Iris pigment epithelial cell (primary cell): ENCODE measurements at places on chromosomes 1 and 21.
A peak's percentile ranks its signal among the peaks of the same experiment; 100 is the strongest.

DNA sequence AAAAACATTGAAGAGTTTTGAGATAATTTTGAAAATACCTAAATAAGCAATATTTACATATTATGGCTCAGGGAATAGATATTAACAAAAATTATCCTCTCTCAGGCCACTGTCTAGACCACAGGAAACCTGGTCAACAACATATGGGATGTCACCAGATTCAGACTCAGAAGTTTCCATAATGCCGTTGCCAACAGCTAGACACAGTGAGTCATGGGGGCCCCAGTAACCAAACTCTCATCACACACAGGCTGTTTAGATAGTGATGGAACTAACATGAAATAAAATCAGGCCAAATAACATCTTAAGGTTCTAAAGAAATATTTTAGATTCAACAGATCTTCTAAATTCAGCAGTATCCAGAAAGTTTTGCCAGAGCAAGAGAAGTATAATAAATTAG lies 681.7 kb upstream of the ADAMTS5 start:
- peak; percentile 94 for DNase-seq

- DNase-seq = peak; percentile 14
These were observed 144.4 kb downstream of the CDC7 start for GRCh38 chr1:91645031-91645430.

DNA sequence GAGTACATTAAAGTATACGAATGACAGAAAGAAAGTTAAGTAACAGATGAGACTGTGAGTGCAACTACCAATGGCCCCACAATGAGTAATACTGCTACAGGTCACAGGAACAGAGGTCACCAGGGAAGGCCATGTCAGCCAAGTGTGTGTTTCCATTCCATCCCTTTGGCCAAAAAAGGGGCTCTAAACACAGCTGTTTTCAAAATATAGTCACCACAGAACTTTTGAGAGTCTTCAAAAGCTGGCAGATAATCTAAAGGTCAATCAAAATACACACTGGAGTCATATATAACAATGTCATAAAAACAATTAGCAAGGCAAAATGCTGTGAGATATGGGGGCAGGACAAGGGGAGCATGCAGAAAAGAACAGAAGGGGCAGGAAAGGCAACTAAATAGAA lies 10.2 kb downstream of the USP24 start:
- DNase-seq = no peak

- peak; percentile 24 for DNase-seq
These were observed 3.5 kb upstream of the LGR6 start for GRCh38 chr1:202189918-202190715.

DNA sequence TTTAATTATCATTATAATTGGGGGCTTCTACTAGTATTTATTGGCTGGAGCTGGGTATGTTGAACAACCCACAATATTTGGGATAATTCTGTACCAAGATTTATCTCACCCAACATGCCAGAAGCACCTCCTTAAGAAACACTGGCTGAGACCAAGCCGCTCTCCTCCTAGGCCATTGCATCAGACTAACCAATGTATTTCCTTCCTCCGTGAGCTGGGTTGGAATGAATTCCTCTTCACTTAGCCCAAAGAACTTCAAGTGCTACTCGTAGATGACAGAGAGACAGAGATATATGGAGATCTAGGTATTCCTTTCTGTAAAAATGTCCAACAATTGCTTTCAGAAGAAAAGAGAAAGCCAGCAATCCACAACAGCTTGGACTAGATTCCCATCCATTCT lies 87.2 kb upstream of the ETS2 start:
- no peak for DNase-seq

- peak; percentile 33 for DNase-seq
These were observed 1.9 kb downstream of the FTCD start for GRCh38 chr21:46153247-46154154.

DNA sequence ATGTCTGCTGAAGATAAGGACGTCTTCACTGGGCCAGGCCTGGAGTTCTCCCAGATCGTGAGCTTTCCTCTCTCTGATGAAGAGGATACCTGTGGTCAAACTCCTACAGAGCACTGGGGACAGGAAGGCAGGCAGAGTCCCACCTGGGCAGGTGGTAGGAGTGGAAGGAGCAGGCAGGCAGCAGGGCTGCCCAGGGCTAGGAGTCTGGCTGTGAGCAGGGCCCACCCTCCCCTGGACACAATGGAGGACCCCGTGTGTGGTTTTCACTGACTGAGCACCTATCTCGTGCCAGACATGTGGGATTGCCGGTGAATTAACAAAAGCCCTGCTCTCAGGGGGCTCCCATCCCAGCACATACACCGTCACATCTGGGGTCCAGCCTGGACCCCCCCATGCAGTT lies 4.9 kb upstream of the SAMD11 start:
- no peak for DNase-seq

DNA sequence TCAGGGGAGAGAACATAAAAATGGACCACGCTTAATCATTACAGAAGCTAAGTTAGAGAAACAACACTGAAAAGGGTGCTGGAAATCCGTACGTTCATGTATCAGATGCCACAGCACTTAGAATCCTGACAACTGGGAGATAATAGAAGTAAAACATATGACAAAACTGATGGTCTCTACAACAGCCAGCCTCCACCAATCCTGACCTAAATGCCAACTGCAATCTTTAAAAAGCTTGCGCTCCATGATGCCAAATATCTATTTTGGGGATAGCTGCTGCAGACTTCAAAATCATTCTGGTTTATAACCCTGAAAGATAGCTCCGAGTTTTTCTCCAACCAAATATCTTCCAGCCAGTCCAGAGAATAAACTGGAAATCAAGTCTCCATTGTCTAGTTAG lies 178.3 kb downstream of the RERE start:
- DNase-seq = no peak

- no peak for DNase-seq
These were observed 215.1 kb downstream of the S1PR1 start for GRCh38 chr1:101451888-101452287.

- DNase-seq = no peak
These were observed 35.6 kb upstream of the PCBP3 start for GRCh38 chr21:45607909-45608295.

GRCh38 chr1:56414728-56415224 lies 164.6 kb downstream of the PLPP3 start:
- no peak for DNase-seq

DNA sequence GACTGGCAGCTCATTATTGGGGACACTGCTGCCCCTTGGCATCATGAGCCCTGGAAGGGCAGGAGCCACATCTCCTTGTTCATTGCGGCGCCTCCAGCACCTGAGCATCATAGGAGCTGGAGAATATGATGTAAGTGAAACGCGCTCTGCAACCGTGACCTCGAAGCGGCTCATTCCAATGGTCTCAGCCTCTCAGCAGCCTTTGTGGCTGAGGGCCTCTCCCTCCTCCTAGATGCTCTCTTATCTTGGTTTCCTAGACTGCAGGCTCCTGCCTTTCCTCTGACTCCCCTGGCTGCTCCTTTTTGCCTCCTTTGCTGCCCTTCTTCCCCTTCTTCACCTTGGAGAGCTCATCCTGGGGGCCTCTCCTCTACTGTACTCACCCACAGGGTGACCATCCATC lies 83.6 kb upstream of the CASZ1 start:
- no peak for DNase-seq

DNA sequence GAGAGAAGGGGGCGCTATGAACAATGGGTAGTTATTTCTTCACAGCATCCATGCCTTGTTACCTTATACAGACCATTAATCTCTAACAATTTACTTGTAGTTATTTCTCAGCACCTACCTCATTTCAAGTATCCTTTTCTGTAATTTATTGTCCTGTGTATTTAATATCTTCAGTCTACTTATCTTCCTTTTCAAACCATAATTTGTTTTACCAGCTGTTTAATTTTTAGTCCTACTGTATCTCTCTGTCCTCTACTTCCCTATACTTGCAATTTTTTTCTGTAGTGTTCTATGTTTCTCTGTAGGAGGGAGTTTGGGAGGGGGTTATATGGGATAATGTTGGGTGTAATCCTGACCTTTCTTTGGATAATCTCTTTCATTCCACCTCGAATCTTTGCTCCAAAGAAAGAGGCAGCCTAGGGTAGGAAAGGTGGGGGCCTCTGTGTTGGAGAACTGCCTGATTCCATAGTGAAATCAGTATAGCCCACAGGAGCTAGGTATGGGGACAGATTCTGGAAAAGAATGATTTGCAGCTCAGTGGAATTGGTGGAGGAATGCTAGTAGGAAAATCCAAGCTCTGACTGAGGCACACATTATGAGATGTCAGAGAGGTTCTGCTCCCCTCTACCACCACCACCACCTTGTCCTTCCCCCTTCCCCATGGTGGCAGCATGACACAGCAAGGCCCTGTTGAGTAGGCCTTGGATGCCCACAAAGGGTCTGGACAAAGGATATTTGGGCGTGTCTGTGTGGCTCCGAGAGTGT lies 642 bp downstream of the MLLT11 start:
- DNase-seq = no peak

GRCh38 chr1:197955486-197956394 lies 38.6 kb downstream of the LHX9 start:
- peak; percentile 49 for DNase-seq

DNA sequence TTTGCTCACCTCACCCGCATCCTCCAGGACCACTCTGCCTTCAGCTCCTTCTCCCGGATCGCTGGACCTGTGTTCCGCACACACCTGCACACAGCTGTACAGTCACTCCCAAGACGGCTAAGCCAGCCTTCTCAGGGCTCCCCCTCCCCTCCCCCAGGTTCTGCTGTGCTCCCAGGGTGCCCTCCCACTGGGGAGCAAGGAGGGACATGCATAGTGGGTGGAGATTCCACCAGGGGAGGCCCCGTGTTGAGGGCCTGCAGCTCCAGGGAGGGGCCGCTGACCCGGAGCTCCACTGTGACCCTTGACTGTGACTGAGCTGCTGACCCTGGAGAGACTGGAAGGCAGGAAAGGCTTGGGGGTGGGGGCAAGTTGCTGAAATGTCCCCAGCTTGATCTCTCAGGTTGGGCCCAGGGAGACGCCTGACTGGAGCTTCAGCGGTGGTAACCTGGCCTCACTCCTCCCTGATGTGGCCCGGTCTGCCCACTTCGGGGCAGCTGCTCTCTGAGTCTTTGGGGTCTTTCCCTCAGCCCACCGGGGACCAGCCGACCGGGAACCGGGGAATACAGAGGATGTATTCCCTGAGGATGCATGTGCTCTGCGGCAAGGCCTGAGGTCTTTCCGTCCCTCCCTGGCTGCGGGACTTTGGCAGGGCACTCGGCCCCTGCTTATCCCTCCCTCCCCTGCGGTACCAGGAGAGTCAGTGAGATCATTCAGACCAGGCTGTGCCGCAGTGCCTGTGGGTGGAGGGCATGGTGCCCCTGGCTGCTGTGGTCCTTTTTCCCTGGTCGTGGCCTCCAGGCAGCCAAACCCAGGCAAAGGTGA lies 28.6 kb upstream of the PLCH2 start:
- no peak for DNase-seq

- peak; percentile 50 for DNase-seq
These were observed 24.9 kb upstream of the C1QA start for GRCh38 chr1:22611530-22611947.

GRCh38 chr1:170634824-170635410 lies 29.0 kb upstream of the PRRX1 start:
- no peak for DNase-seq

- no peak for DNase-seq
These were observed 18.3 kb upstream of the UTS2 start for GRCh38 chr1:7871136-7871535.
